HuH-7 (cell line): ENCODE measurements at places on chromosomes 13 and 19.

GRCh38 chr13:98512774-98513665, 63.9 kb downstream of the STK24 start:
- DNase-seq: no peak

- no peak for DNase-seq
Observed at GRCh38 chr13:99311137-99311536, 3.9 kb upstream of the GPR183 start.

- DNase-seq: no peak
Observed at GRCh38 chr13:24644036-24644435, 36.2 kb upstream of the ATP12A start.

DNA sequence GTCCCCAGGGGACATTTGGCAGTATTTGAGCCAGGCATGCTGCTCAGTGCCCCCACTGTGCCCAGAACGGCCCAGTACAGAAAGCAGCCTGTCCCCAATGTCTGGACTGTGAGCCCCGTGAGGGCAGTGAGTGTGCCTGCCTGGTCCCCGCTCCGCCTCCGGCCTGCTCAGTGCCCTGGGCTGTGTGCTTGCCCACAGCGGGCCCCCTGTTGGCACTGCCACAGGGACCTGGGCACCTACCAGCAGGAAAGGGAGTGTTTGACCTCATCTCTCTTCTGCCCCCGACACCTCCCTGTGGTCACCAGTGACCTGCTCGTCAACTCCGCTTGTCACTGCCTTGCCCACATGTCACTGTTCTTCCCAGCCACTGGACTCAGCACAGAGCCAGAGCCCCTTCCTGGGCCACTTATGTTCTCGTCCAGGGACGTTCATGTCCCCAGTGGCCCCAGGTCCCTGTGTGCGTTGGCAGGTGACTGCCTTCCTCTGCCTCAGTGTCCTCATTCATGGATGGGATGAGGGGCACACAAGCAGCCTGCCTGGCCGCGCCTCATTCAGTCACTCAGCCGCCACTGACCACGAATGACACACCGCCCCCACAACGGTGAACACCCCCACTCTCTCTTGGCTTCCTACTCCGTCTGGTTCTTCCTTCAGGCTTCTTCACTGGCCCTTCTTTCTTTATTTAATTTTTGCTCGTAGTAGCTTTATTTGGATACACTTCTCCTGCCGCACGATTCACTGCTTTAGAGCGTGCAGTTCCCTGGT, 2.8 kb downstream of the FZR1 start:
- DNase-seq: no peak

- DNase-seq: no peak
Observed at GRCh38 chr13:71922194-71922593, 55.2 kb upstream of the DACH1 start.

DNA sequence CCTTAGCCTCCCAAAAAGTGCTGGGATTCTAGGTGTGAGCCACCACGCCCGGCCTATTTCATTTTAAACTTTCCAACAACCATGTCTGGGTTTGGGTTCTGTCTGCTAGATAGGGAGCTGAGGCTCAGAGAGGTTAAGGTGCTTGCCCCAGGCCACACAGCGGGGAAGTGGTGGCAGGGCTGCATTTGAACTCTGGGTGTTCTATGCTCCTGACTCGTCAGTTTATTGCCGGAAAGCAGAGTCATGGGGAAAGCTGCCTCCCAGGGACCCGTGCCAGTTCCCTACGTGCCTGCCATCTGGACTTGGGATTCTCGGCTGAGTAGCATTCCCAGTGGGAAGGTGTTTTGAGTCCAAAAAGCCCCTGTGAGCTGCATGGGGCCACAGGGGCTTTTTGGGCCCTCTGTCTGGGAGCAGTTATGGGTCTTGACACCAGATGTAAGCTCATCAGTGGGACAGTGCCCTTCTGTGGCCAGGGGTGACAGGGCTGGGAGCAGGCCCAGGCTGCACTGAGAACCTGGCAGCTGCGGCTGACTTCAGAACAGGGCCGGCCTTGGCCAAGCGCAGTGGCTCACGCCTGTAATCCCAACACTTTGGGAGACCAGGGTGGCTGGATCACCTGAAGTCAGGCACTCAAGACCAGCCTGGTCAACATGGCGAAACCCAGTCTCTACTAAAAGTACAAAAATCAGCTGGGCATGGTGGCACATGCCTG, 10.9 kb downstream of the RFX1 start:
- DNase-seq: no peak

DNA sequence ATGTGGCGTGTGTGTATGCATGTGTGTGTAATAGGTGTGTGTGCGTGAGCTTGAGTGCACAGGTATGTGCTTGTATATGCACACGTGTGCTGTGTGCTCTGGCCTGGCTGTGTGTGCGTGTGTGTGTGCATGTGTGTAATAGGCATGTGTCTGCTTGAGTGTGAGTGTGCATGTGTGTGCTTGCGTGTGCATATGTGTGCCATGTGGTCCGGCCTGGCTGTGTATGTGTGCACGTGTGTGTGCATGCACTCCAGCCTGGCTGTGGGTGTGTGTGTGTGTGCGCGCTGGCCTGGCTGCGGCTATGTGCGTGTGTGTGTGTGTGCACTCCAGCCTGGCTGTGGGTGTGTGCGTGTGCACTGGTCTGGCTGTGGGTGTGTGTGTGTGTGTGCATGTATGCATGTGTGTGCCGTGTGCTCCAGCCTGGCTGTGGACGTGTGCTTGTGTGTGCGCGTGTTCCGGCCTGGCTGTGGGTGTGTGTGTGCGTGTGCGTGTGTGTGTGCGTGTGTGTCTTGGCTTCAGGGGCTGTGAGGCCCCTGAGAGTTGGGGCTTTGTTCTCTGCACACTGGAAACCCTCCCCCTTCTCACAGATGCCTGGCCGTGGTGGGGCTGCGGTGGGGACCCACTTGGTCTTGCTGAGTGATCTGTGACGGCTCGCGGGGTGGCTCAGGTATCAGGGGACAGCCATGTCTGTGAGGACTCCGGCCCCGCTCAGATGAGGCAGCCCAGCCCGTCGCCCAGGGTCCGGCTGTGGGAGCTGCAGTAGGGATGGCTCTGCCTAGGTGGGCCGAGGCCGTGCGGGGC, 8.2 kb downstream of the SPPL2B start:
- no peak for DNase-seq

GRCh38 chr19:30406220-30407067, 34.3 kb downstream of the ZNF536 start:
- peak; percentile 54 for DNase-seq

- no peak for DNase-seq
Observed at GRCh38 chr13:50248516-50249143, 233.4 kb downstream of the KCNRG start.

DNA sequence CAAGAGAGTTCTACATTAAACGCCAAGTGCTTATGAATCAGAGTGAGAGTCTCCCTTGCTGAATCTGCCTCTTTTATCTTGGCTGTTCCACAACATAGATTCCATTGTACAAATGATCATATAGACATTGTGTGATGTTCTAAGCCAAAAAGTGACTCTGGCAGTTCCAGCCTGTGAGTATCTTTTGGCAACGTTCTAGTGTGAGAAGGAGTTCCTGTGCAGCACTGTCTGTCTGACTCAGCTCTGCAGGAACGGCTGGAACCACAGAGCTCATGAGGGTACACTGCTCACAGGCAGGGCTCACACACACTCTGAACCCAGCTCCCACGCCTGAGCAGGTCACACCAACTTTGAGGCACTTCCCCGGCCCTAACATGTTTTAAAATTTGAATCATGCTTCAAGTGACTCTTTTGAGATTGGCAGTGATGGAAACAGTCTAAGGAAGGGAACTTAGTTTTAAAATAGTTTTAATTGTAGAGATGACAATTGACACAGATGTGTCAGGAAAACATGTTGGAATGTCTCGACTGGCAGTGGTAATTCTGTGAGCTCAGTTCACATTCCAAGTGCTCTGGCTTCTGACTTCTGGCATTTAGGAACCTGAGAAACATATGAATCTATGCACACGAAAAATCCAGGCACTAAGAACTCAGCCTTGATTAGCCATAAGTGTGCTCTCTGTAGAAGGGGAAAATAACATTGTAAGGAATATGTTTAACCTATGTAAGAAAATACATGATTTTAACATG, 272.0 kb downstream of the UQCRFS1 start:
- no peak for DNase-seq

DNA sequence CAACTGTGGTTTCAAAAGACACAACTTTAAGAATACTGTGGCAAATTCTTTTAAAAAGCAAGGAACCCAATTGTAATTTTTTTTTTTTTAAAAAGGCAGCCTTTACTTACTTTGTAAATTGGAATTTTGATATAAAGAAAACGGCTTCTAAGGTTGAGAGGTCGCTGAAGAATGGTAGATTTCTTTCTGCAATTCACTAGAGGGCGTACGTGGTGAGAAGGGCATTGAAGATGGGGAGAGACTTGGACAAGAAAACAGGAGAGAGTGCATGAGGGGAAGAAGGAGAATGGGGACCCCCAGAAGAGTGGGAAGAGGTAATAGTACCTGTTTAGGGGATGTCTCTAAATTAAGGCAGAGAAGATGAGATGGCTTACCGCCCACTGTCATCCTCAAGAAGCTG, 33.5 kb upstream of the PABPC3 start:
- peak; percentile 13 for DNase-seq

GRCh38 chr19:52140032-52140710, 433 bp upstream of the ZNF616 start:
- no peak for DNase-seq

- DNase-seq: no peak
Observed at GRCh38 chr19:46288896-46289588, 7.8 kb upstream of the HIF3A start.

- no peak for DNase-seq
Observed at GRCh38 chr13:84038001-84038400, 155.7 kb upstream of the SLITRK1 start.

- no peak for DNase-seq
Observed at GRCh38 chr13:45339867-45340266, 1.1 kb downstream of the TPT1 start.

- DNase-seq: no peak
Observed at GRCh38 chr19:45848922-45849321, 14.0 kb downstream of the SYMPK start.

DNA sequence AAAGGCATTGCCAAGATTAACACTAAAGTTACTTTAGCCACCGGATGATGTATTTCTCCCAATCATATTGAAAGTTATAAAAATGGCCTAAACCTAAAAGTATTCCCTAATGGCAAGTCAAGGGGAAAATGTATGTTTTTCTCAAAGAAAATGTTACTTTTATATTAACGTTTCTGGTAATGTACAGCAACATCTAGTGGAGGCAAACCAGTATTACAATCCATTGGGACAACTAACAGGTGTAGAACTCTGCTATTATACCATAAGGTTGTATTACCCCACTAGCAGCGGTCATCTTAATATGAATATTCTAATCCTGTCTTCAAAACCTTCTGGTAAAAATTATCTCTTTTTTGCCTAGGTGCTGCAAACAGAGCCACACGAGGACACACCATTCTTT, 69.2 kb downstream of the ZNF100 start:
- DNase-seq: peak; percentile 20

GRCh38 chr13:113739527-113740285, 19.3 kb upstream of the TMEM255B start:
- no peak for DNase-seq

GRCh38 chr19:50465986-50466705, 10.2 kb upstream of the EMC10 start:
- peak; percentile 67 for DNase-seq

DNA sequence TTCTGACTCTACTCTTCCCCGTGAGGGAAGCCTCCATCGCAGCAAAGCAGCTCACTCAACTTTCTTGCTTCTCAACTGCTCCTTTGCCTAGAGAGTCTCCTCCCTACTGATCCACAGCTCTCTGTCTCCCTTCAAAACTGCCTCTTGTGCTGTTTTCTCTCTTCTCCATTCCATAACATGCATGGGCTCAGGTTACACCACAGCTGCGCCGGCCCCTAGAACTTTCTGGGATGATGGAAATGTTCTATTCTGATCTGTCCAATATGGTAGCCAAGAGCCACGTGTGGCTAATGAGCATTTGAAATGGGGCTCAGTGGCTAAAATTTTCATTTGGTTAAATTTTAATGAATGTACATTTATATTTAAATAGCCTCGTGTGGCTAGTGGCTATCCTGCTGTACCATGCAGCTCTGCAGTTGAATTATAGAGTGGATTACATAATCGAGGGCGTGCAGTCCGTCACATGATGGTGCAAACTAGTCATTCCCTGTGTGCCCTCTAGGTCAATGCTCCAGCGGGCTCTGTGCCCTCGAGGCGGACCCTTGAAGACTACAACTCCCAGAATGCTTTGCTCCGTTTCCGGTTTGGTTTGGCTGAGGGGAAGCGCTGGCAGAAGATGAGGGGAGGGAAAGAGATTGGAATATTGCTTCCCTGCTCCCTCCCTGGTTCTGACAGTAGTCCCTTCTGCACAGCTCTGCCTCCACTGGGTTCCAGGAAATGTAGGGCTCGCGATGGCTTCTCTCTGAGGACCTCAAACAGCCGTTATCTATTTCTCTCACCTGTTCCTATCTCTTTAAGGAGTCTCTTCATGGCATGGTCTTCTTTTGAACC, 109.8 kb downstream of the CACNA1A start:
- DNase-seq: peak; percentile 26

DNA sequence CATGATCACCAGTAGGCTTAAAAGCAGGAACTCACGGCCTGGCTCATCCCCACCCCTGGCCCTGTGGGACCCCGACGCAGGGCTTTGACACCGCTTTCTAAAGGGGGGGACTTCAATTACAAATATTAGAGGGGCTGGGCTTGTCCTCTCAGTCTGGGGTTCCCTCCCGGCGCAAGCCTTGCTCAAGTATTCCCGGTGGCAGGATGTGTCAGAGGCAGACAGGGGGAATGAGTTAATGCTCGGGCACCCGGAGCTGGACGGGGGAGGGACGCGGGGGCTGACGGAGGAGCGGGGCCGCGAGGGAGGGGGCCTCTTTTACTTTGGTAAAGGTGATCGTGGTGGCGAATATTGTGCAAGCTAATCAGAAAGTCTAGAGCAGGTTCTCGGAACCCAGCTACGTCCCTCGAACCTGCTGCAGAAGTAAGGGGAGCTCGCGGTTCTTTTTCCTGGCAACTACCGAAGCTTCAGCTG, 1.1 kb downstream of the FGF14 start:
- DNase-seq: no peak

DNA sequence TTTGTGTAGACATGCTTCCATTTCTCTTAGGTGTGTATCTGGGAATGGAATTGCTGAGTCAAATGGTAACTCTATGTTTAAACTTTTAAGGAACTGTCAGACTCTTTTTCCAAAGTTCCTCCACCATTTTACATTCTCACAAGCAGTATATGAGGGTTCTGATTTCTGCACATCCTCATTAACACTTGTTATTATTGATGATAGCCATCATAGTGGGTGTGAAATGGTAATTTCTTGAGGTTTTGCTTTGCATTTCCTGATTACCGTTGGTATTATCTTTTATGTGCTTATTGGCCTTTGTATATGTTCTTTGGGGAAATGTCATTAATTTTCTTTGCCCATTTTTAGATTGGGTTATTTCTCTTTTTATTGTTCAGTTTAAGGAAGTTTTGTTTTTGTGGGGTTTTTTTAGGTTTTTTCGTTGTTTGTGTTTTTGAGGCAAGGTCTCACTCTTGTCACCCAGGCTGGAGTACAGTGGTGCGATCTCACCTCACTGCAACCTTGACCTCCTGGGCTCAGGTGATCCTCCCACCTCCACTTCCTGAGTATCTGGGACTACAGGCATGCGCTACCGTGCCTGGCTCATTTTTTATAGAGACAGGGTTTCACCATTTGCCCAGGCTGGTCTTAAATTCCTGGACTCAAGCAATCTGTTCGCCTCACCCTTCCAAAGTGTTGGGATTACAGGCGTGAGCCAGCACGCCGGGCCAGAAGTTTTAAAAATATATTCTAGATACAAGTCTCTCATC, 34.3 kb downstream of the NAA16 start:
- DNase-seq: no peak
